NCI-H1930 (cell line): ENCODE measurements at places on chromosomes 2 and 18.

- DNase-seq, result no peak
Observed at GRCh38 chr2:30287857-30288513, 56.7 kb downstream of the LBH start.

DNA sequence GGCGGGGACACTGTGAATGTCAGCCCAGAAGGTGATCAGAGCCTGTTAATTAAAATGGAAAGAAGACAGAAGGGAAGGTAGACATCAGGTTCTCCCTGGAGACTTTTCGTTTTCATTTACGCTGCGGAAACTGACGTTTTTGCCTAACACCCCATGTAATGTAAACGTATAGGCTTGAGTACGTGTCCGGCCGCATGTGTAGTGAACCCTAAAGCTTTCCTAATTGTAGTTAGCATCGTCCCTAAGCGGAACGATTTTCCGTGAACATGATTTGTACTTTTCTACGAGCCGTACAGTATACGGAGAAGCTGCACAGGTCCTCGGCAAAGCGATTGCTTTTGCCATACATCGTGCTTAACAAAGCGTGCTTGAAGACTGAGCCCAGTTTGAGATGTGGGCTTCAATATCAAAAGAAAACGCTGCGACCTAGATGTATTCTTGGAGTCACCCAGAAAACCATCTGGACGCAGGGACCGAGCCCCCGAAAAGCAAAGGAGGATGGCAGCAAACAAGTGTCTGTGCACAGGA lies 284 bp downstream of the TIMM21 start:
- no peak for DNase-seq

GRCh38 chr2:130393318-130393910 lies 37.6 kb downstream of the PTPN18 start:
- no peak for DNase-seq

DNA sequence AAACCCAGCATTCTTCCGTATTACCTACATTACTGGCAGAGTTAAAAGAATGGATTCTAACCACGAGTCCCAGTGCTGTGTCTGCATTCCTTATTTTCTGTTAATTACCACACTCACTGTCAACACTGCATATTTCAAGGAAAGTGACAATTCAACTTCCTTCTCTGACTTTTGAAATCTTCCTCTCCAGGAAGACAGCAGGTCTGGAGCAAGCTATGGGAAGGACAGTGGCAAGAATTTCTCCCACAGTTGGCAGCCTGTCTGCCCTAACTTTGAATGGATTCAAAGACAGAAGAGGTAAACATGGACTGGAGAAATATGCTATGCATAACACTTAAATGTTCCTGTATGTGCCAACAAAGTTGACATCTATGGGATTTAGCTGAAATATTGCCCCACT lies 700.5 kb upstream of the CHAC2 start:
- no peak for DNase-seq

DNA sequence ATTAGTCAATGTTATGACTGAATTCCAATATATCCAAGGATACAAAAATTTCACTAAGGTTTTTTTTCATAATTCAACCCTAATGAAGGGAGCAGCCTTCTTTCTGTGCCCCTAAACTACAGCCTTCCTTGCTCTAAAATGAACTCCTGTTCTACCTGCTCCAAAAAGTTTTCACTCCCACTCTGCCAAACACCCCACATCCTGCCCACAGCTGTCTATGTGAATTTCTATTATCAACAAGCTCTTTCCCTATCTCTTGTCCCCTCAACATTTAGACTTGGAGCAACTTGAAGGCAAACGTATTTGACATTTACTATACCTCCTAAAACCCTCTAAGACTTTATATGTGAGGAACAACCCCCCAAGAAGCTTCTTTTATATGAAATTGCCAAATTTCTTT lies 2.5 kb downstream of the STAT4 start:
- DNase-seq, result no peak

DNA sequence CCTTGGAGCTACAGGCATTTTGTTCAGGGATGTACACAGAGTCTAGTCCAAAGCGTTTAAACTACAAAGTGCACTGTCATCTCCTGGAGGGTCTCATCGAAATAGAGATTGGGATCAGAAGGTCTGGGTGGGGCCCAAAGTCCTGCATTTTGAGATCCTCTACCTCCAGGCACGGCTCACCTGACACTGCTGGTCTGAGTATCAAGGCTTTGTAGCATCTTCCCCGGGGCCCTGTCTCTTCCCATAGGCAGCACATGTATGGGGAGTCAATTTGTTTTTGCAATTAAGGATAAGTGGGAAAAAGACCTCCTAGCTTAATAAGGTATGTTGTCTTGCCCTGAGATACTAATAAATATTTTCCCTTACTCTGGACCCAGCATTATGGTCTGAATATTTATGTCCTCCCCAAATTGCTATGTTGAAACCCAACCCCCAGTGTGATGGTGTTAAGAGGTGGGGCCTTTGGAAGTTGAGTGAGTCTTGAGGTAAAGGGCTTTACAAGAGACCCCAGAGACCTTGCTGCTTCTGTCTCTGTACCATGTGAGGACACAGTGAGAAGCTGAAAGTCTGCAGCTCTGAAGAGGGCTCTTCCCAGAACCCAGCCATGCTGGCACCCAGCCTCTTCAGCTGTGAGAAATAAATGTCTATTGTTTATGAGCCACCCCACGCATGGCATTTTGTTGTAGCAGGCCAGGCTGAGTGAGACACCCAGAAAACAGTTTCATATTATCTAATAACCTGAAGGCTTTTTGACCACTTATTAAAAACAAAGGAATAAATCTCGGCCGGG lies 258.7 kb upstream of the HS6ST1 start:
- DNase-seq, result no peak

DNA sequence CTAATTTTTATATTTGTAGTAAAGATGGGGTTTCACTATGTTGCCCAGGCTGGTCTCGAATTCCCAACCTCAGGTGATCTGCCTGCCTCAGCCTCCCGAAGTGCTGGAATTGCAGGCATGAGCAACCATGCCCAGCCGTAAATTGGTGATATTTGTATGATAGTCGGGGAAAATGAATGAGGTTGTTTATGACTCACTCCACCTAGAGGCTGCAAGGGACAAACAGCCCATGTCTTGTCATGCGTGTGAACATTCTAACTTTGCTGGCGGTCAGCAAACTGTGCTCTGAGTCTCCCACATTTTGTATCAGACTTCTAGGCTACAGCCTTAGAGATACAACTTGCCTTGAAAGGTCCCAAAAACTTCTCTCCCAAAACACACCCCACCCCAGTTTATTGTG lies 133.5 kb upstream of the DTNA start:
- no peak for DNase-seq

- no peak for DNase-seq
Observed at GRCh38 chr2:197081294-197081693, 154.8 kb upstream of the PGAP1 start.

DNA sequence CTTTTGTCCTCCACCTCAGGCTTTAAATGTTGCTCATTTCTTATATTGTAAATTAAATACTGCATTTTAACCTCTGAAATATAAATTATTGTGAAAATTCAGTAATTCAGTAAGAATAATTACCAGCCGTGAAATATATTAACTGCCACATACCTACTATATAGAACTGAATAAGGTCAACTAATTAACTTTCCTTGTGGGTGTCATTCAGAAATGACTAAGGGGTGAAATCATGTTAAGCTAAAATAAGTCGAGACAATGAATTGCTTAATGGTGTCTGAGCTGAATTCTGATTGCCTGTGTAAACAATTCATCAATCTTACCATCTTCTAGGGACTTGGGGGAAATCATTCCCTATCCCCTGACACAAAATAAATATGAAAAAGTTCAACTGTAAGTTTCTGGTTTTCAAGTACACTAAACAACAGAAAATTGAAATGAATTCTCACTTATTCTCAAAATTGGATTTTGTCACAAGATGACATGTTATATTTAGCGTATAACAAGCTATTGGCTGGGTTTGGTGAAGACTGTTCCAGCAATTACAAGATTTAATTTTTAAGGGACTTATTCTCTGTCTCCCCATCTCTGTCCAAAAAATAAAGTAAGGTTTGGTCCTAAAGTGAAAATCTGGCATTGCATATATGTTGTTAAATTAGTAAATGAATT lies 255.1 kb downstream of the METTL4 start:
- DNase-seq, result no peak

DNA sequence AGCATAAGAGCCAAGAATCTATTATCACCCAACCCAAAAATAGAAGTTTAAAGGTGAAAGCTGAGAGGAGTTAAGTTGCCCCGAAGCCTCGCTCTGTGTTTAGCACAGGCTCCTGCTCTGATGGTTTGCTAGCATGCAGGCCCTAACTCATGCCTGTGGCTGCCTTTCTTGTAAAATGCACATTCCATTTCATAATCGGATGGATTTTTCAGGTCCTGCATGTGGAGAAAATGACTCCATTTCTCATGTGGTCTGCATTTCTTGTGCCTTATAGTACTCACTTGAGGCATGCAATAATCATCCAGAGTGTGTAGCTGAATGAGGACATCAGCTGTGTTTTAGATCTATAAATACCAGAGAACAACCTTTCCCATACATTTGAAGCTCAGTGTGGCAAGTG lies 381.8 kb downstream of the CPS1 start:
- no peak for DNase-seq

DNA sequence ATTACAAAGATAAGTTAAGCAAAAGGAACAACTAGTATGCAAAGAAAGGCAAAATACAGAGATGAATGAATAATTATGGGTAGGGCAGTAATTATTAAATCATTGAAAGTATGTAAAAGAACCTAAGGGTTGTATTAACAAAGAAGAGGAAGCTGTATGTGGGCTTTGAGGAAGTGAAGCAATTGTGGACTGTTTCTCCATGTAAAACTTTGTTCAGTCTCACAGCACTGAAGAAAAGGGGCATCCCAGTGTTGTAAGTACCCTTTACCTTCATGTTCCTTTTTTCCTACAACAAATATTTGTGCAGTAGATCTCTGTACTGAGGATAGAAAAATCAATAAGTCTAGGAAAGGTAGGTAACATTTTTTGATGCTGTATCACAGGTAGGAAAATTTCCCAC lies 388.7 kb upstream of the NRP2 start:
- DNase-seq, result no peak

DNA sequence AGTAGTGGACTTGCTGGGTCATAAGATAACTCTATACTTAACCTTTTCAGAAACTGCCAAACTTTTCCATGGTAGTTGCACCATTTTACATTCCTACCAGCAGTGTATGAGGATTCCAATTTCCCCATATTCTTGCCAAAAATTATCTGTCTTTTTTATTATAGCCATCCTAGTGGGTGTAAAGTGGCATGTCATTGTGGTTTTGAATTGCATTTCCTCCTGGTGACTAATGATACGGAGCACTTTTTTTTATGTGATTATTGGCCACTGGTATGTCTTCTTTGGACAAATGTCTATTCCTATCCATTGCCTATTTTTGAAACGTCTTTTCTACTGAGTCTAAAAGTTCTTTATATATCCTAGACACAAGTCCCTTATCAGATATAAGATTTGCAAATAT lies 44.3 kb downstream of the CACNB4 start:
- DNase-seq, result no peak

- DNase-seq, result no peak
Observed at GRCh38 chr2:208371634-208371935, 35.0 kb upstream of the PTH2R start.

- DNase-seq, result no peak
Observed at GRCh38 chr18:44855681-44856080, 175.0 kb downstream of the SETBP1 start.

- no peak for DNase-seq
Observed at GRCh38 chr2:55416786-55417568, 2.7 kb downstream of the CCDC88A start.

- no peak for DNase-seq
Observed at GRCh38 chr2:173644146-173644545, 289.5 kb downstream of the CDCA7 start.

- DNase-seq, result no peak
Observed at GRCh38 chr2:37188570-37188969, at the start of gene SULT6B1. SULT6B1 (minus strand) TSS chr2:37188670; CDS start chr2:37188640, 30 bp downstream.

GRCh38 chr2:48448274-48449061 lies 81.5 kb upstream of the STON1 start:
- peak; percentile 79 for DNase-seq

DNA sequence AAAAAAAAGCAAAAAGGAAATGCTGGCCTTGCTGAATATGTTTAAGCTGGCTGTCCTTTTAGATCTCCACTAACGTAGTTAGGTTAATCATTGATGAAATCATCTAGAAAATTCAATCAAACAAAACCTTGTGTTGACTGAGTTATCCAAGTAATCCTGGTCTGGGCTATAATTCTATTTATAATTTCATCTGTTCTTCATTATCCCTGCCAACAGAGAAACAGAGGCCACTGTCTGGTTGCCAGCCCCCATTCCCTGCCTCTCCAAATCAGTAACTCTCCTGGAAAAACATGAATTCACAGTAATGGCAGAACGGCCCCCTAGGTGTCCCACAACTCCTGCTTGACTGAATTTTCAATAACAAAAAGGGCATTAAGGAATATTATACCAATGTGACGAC lies 24.6 kb downstream of the DOCK10 start:
- no peak for DNase-seq

- no peak for DNase-seq
Observed at GRCh38 chr2:40937284-40937683, 485.4 kb upstream of the SLC8A1 start.

DNA sequence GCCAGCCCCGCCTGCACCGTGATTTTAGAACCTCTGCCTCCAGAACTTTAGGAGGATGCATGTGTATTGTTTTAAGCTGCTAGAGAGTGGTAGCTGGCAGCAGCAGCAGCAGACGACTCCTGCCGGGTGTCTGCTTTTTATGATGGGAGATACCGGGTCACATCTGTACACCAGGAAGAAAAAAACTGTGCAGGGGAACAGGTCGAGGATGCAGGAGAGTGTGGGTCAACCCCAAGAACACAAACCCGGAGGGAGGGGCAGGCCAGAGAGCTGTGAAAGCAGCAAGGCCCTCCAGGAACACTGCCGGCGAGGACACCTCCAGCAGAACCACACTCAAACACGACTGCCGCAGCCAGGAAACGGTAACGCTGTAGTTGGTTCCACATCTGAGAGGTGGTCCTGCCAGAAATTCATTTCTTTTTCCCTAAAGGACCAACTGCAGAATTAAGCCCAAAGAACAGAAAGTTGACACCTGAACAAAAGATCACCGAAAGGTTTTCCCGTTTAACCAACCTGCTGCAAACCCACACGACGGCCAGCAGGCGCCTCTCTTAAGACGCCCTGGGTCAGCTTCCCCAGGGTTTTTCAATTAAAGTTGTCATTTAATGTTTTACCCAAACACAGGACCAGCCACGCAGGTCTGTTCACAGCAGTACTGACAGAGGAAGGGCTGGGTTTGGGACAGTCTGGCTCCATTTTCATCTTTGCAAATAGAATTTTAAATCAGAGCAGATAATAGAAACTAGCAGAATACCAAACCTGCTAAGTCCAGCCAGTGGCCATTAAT lies 60.5 kb downstream of the NDUFA10 start:
- DNase-seq, result no peak

- no peak for DNase-seq
Observed at GRCh38 chr2:149421791-149422190, 91.4 kb downstream of the LYPD6 start.

- no peak for DNase-seq
Observed at GRCh38 chr2:122795763-122796162, 1040.3 kb downstream of the TSN start.

DNA sequence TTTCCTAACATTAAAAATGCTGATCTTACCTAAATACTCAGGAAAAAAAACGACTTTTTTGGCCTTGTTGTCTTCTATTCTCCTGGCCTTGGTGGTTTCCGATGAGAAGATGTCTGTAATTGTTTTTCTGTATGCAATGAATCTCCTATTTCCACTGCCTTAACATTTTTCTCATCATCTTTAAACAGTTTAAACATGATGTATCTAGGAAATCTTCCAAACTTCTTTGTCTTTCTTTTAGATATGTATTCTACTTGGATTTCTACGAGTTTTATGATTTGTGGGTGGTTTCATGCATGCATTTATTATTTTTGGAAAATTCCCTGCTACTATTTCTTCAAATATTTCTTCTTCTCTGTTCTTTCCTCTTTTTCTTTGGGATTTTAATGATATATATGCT lies 288.6 kb upstream of the GYPC start:
- DNase-seq, result no peak
